Naive thymus-derived CD4-positive, alpha-beta T cell (primary cell): ENCODE measurements at places on chromosomes 11 and 22. TPM values are rescaled to one million over a fixed set of nuclear protein-coding genes. Genes with fewer than 3 reads are reported as not detected.

DNA sequence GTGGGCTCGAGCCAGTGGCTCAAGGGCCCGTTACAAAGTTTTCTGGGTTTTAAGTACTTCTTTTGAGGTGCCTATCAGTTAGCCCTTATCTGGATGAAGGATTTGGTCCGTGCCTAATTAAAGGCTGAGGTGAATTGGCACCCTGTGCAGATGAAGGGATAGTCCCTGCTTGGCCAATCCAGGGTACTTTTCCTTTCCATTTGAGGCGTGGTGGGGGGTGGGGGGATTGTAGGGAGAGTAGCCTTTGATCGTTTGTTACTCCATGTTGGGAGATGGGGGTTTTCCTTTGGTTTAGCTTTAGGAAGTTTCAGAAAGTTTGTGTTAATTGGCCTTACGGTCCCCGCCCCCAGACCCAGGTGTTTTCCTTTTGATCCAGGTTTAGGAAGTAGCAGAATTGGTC lies 170.8 kb downstream of the DDX10 start:
- no peak for DNase-seq

DNA sequence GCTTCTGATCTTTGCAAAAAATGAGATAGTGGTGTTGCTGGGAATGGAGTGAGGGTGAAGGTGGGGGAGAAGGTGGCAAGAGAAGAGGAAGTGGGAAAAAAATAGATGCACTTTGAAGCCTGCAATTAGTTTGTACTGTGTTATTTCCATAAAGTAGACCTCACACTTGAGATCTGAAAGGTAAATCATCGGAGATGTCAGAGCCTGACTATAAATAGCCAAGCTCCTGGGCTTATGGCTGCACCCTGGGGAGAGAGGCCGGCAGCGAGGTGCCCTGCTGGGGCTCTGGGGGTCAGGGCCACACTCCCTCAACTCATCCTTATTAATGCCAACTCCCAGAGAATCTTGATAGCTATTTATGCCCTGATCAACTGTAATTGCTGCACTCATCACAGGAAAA lies 134.4 kb downstream of the NXPE2 start:
- no peak for DNase-seq

DNA sequence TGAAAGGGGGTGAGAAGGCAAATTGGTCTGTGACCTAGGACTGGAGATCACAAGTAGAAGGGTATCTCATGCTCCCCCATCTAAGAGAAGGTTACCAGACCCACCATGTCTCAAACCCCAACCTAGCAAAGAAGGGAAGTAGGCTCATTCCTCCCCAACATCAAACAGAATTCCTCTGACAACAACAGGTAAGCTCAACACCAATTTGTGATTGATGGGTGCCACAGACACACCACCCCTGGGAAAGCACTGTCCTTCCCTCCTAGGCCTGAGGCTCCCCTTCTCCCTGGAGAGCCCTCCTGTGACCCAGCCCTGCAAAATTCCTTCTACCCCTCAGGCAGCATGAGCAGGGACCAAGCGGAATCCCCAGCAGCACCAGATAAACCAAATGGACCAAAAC lies 154.3 kb downstream of the BUD13 start:
- no peak for DNase-seq

DNA sequence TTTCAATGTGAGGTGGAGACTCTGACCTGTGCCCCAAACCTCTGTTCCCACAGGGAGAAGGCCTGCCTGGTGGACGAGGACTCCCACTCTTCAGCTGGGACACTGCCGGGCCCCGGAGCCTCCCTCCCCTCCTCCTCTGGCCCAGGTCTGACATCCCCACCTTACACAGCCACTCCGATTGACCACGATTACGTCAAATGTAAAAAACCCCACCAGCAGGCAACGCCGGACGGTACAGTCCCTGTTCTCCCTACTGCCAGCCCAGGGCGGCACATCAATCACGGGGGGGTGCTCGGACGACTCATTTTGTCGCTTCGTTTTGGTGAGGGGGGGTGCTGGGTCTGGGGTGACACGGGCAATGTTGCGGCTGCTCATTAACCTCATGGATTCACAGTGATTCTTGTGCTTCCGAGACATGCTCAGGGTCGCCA lies 83.3 kb upstream of the SUSD2 start:
- no peak for DNase-seq

DNA sequence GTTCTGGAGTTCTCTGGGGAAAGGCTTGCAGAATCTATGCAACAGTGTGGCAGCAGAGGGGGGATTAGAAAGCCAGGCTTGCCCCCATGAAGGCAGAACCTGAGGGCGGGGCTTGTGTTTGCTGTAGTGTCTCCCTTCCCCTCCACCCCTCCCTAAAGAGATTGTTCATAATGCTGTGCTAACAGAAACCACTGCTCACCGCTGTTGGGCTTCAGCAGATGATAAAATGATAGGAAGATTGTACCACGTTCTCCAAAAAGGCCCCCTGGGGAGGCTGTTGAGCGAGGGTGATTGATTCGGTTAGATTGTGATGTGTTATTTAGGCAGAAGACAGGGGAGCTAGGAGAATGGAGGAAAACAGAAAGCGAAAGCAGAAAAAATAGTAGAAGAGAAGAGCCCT lies 215.2 kb upstream of the NCAM1 start:
- DNase-seq: no peak

- DNase-seq: peak; percentile 7
These were observed 178.5 kb upstream of the ZBED5 start for GRCh38 chr11:11036185-11036847.

DNA sequence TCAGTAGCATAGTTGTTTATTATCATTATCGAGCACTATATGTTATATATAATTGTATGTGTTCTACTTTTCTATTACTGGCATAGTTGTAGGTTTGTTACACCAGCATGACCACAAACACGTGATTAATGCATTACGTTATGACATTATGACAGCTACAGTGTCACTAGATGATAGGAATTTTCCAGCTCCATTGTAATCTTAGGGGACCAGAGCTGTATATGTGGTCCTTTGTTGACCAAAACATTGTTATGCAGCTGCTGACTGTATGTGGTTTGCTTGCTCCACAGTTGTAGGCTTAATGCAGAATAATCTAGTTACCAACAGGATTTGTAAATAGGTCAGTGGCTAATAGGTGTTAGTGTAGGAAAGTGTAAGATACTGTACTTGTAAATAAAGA lies 66.1 kb downstream of the HSD17B12 start:
- no peak for DNase-seq

- no peak for DNase-seq
These were observed 44.5 kb upstream of the CHRM4 start for GRCh38 chr11:46436113-46436512.

- DNase-seq: no peak
These were observed 64.7 kb downstream of the FCHSD2 start for GRCh38 chr11:73077454-73077853.

DNA sequence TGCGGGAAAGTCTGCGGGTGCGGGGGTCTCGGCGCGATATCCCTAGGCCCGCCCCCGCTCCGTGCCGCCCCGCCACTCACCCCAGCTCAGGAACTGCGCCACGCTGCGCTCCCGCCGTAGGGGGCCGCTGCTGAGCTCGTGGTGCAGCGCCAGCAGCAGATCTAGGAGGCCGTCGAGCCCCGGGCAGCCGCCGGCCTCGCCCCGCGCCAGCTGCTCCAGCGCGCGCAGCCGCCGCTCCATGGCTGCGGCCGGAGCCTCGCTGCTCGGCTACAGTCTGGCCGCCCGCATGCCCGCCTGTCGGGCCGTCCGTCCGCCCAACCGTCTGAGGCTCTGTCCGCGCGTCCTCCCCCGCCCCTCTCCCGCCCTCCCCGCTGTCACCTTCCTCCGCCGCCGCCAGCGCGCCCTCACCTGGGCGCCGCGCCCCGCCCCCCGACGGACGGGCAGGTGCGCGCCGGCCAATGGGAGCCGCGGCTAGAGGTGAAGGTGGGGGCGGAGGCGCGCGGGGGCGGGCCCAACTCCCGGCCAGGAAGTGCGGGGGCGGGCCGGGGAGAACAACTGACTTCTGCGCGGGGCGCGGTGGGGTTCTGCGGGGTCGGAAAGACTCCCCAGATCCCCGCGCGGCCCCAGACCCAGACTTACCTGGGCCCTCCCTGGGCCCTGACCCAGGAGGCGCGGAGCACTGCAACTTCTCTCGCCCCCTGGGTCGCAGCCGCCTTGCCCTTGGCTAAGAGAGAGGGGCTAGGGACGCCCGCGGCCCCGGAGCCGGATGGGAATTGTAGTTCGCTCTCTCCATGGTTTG lies at the start of gene CDC42BPG:
Gene CDC42BPG, minus strand, starts transcription at position 324 of the 799 bp plus-strand sequence. Its CDS starts 84 bp downstream, at position 240.
- DNase-seq: peak; percentile 66

DNA sequence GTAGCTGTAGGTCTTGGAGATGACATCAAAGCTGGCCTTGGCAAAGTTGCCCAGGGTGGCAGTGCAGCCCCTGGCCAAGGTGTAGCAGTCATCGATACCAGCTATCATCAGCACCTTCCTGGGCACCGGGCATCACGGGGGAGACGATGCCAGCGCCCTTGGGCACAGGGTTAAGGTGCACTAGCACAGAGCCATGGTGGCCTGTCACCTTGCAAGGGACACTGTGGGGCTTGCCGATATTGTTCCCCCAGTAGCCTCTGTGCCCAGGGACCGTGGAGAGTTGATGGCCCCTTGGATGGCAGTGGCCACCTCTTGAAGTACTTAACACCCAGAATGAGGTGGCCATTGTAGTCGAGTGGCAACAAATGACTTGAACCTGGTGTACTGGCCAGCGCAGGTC lies 44.4 kb upstream of the FTH1 start:
- no peak for DNase-seq

DNA sequence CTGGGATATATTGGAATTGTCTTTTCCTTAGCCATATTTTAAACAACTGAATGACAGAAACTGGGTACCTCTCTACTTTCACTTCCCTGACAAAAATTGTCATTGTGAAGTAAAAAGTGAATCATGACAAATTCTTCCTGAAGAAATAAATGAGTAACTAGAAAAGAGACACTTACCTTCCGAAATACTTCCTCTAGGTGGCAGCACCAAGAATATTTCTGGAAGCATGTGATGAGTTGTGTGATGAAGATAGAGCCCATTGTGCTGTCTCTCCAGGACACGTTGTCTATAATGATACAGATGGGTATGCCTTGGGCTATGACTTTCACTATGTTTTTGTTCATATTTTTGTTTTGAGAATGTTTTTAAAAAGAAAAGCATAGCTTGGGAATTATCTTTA lies 21.5 kb downstream of the CASP4 start:
- DNase-seq: no peak

- DNase-seq: no peak
These were observed 69.5 kb downstream of the PRCP start for GRCh38 chr11:82830746-82831145.

DNA sequence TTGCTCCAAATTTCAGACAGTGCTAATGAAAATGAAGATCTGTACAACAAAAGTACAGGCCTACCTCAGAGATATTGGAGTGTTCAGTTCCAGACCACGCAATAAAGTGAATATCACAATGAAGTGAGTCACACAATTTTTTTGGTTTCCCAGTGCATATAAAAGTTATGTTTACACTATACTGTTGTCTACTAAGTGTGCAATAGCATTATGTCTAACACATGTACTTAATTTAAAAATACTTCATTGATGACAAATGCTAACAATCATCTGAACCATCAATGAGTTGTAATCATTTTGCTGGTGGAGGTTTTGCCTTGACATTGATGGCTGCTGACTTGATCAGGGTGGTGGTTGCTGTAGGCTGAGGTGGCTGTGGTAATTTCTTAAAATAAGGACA lies 60.6 kb upstream of the E2F8 start:
- DNase-seq: no peak

DNA sequence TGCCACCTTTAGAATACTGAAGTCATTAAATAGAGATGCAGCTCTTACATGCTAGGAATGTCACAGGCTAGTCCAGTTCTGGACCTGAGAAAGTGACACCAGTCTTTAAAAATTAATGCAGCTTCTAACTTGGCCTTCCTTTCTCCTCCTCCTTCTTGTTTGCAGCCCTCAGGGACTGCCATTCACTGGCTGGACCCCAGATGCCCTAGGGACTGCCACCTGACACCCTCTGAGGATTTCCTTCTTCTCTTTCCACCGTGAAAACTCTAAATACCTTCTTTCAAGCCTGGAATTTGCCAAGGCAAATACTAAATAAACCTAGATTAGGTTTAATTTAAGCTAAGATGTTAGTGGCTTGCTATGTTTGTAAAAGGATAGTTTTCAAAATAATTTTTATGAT lies 78.4 kb downstream of the MUC15 start:
- DNase-seq: no peak

GRCh38 chr11:125701858-125702621 lies 21.4 kb upstream of the ACRV1 start:
- no peak for DNase-seq

- no peak for DNase-seq
These were observed 56.4 kb upstream of the CTTN start for GRCh38 chr11:70341881-70342429.

- DNase-seq: no peak
These were observed 33.4 kb downstream of the SERPIND1 start for GRCh38 chr22:20807315-20807752.

DNA sequence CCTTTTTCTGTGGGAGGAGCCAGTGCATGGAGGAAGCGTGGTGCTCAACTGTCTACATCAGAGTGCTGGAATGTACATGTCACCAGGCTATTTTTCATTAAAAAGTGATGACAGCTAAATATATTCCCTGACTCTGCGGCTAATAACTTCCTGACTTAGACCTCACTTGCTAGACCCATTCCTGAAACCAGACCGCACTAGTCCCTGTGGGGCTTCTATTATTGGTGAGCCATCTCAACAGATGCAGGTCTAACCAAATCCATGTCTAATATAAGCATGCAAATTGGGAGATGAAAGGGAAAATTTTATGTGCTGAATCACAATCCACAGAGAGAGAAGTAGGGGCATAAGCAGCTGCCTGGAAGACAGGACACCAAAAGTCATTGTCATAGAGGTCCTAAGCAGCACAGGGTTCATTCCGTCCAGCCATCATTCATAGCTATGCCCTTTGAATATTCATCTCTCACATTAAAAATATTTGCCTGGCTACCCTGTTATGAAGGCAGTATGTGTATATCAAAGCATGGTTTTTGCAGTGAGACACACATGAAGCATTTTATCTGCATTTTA lies 110.9 kb upstream of the BLID start:
- no peak for DNase-seq

DNA sequence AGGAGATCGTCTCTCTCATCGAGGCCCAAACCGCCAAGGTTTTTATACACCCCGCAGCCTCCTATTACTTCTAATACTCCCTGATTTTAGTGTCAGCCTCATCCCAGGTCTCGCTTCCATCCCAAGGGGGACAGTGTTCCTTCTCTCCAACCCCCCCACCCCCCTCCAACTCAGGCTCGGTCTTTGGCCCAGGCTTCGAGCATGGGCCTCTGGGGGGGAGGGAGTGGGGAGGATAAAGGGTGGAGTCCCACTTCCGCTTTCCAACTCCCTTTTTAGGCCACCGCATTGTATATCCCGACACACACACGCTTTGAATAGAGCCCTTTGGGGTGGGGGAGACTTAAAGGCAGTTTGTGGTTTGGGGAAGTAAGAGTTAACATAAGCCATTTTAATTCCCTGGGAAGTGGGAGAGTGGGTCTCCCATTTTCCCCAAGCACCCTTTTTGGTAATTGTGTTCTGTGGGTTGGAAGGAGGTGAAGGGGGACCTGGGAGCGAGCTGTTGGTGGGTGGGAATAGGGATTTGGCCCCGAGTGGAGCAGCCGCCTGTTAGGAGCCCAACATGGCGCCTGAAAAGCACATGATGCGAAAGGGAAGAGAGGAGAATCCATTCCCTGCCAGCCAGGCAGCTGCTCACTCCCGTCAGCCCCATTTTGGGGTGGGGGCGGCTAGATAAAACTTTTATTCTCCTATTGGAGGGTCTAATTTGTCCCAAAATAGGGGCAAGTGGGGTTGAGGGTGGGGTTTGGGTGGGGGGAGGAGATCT lies 844 bp downstream of the PCF11 start:
- DNase-seq: peak; percentile 47

SLC22A9 gene
- total RNA-seq: not detected in 2 replicates

ZP1 gene
- total RNA-seq: not detected in 2 replicates

ACCS gene
- 27.5 TPM for total RNA-seq

TESMIN gene
- total RNA-seq: 8.5 TPM

OR51B4 gene
- total RNA-seq: not detected

FAM111B gene
- 0.42 TPM for total RNA-seq

SCN4B gene
- total RNA-seq: not detected
